Activated CD8-positive, alpha-beta memory T cell treated with anti-CD3 and anti-CD28 coated beads, Interleukin-2, amount 50 U/mL, for 48 hours (primary cell): ENCODE measurements at places on chromosomes 2 and 18.

- no peak for DNase-seq
These were observed 35.7 kb downstream of the ZNF516 start for GRCh38 chr18:76459312-76459686.

DNA sequence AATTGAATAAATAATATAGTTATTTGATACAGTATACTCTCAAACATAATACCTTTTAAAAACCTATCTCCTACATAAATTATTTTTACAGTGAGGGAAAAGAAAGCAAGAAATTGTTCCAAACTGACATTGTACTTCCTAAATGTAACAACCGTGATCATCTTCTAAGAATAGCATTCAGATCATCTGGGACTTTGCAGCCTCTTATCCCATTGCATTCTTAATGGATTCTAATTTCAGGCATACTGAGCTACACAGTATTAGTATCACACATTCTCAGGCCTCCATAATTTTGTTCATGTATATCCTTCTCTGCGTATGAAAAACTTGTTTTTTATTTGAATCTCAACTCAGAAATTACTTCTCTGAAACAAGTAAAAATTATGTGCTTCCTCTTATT, 1134.7 kb upstream of the CDH2 start:
- no peak for DNase-seq

GRCh38 chr2:106105151-106105922, 88.8 kb downstream of the UXS1 start:
- DNase-seq: peak; percentile 47

GRCh38 chr2:196288006-196288538, 116.7 kb upstream of the STK17B start:
- DNase-seq: no peak

GRCh38 chr18:7824970-7825369, 257.9 kb downstream of the PTPRM start:
- DNase-seq: no peak

DNA sequence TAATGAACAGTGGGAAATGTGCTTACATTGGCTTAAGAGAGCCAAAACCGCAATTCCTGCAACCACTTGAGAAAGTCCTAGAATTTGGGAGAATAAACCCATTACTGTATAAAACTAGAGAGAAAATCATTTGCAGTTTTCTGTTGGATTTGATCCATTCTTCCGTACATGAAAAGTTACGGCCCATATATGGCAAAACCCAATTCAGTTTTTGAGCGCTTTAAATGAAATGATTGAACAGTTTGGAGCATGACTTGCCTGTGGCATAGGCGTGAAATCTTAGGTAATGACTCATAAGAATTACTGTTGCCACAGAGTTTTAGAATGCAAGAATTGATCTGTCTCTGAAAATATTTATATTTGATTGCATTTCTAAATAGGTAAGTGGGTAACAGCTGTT, 52.0 kb downstream of the PHLPP1 start:
- no peak for DNase-seq
